T-helper 22 cell (primary cell): ENCODE measurements at places on chromosomes 2 and 18.

DNA sequence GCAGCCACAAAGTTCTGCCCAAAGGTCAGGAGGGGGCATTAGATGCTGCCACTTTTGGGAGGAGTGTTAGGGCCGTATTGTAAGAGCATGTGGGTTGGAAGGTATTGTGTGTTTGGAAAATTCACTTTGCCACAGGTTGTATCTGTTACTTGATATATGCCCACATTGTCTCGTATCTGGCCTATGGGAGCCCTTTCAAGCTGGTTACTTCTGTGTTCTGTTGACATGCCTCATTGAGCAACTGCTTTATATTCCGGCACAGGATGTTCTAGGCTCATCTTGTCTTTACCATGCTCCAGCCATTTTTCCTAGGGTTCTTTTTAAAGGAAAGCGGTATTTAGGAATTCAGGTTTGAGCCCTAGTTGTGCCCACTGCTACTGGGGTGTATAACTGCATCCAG, 6.0 kb downstream of the ADNP2 start:
- DNase-seq: no peak

- DNase-seq: no peak
Observed at GRCh38 chr18:58928386-58928785, 63.7 kb downstream of the ZNF532 start.

- no peak for DNase-seq
Observed at GRCh38 chr18:2569338-2570207, 1.7 kb downstream of the METTL4 start.

- DNase-seq: no peak
Observed at GRCh38 chr2:46439582-46439981, 39.8 kb upstream of the TMEM247 start.

DNA sequence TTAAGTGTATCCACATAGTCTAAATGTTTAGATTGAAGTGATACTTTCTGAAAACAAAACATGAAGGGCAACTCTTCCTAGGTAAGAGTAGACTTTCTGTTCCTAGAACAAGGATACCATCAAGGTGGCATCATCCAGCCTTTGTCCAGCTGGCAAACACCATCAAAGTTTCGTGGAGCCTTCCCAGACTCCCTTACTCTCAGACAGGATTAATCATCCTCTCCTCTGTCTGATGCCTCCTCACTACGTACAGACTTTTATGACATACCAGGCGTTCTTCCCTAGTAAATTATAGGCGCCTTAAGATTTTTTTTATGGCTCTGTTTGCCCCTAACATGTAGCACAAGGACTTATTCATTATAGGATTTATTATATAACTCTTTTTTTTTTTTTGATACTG, 29.4 kb upstream of the ASNSD1 start:
- no peak for DNase-seq
